GM13977 (cell line): ENCODE measurements at places on chromosomes 3 and 15.
A peak's percentile ranks its signal among the peaks of the same experiment; 100 is the strongest.

GRCh38 chr3:141452045-141452444, 34.8 kb upstream of the RASA2 start:
- peak; percentile 55 for DNase-seq

GRCh38 chr15:28096670-28097431, 2.3 kb downstream of the OCA2 start:
- DNase-seq, result no peak

GRCh38 chr3:31219131-31219843, 313.4 kb upstream of the STT3B start:
- peak; percentile 38 for DNase-seq

DNA sequence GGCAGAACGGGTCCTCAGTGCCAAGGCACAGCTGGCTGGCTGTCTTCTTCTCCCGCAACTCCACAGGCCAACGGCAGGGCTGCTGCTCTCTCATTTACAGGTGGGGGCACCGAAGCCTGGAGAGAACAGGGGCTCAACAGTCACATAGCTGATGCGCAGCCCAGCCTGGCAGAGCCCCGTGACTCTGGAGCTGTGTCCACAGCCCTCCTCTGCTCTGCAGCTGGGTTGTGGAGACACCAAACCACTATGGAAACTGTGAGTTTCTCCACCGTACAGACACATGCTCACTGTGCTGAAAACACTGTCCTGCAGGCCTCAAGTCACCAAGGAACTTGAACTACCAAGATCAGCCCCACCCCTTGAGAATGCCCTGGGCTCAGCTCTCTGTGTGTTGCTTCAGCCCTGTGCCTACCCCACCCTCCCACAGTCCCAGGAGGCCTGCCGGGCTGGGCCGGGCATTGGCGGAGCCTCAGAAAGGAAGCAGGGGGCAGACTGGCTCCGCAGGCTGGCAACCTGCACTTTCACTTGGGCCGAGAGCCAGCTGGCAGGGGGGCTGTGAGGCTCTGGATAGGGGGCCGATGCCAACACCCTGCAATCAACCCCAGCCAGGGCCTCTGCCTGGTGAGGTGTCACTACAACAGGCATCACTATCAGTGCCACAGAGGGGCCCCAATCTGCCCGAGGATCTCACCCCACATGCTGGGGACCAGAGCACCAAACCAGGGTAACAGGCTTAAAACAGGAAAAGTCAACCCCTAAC, 113.7 kb upstream of the RPL32 start:
- no peak for DNase-seq

GRCh38 chr3:13391308-13391707, 28.8 kb downstream of the NUP210 start:
- DNase-seq, result no peak

DNA sequence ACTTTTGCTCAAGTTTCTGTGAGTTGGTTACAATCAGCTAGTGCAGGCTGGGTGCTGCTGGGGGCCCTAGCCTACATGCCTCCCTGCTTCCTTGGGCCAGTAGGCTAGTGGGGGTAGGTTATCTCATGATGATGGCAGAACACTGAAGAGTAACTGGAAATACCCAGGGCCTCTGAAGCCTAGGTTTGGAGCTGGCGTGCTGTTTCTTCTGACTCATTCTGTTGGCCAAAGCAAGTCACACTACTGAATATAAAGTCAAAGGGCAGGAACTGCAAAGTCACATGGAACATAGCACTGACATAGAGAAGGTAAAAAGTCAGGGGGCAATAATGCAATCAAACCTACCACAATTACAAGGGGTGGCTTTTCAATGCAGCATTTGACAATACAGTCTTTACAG, 34.5 kb downstream of the RASGRP1 start:
- no peak for DNase-seq

DNA sequence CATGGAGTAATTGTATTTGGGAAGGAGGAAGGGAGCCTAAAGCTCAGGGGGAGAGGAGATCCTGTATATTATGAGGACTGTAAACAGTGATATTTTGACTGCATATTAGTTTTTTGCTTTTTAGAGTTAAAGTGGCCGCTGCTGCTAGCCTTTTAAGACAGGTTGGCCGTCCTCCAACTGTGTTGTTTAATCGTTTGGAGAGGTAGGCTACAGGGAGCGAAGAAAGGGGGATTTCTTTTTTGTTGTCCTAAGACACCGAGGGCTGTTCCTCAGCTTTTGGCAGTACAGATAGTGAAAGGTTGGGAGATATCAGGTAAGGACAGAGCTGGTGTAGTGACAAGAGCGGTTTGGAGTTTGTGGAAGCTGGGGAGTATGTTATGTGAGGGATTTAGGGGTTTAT, 38.2 kb upstream of the RNF7 start:
- DNase-seq, result no peak

GRCh38 chr15:57537072-57537471, 54.6 kb upstream of the MYZAP start:
- DNase-seq, result no peak
